D721Med (cell line): ENCODE measurements at places on chromosomes 2 and 18.

GRCh38 chr2:227054006-227054405 is 110.0 kb downstream of the COL4A4 start:
- DNase-seq = no peak

- DNase-seq = no peak
Observed at GRCh38 chr2:5374762-5375161, 317.4 kb upstream of the SOX11 start.

- DNase-seq = no peak
Observed at GRCh38 chr2:2691419-2691818, 360.3 kb upstream of the MYT1L start.

- no peak for DNase-seq
Observed at GRCh38 chr2:133424876-133425275, 143.4 kb downstream of the NCKAP5 start.

GRCh38 chr18:6086731-6087130 is 191.4 kb upstream of the TMEM200C start:
- DNase-seq = no peak

GRCh38 chr2:118521272-118521671 is 326.2 kb downstream of the EN1 start:
- no peak for DNase-seq

- no peak for DNase-seq
Observed at GRCh38 chr2:4900861-4901770, 791.1 kb upstream of the SOX11 start.

DNA sequence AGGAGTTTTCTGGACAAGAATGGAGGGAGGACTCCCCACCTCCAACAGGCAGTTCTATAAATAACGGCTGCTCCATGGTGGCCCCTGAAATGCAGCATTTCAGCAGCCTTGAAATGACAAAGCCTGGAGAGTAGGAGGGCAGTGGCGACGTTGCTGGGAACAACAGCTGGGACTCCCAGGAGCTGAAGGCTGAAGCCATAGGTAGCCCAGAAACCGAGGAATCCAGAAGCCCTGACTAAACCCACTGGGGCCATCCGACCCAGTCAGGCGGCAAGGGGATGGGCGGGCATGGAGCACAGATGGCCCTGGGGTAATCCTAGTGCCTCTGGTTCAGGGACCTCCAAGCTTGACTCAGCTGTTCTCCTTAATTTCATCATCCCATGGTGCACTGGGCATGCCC is 9.0 kb downstream of the PRKAG3 start:
- DNase-seq = no peak

GRCh38 chr18:74278058-74278457 is 13.7 kb downstream of the CYB5A start:
- no peak for DNase-seq

- DNase-seq = peak; percentile 40
Observed at GRCh38 chr2:86368161-86368824, 30.9 kb upstream of the REEP1 start.
